Mammary microvascular endothelial cell (primary cell): ENCODE measurements at places on chromosomes 5 and 9. TPM values are rescaled to one million over a fixed set of nuclear protein-coding genes. Genes with fewer than 3 reads are reported as not detected.

The ZBTB26 gene
- 1.2 and 1.8 TPM in 2 replicates for total RNA-seq

The ZFP37 gene
- total RNA-seq: 0.60 and 0.89 TPM in 2 replicates

The IL3 gene
- not detected in 2 replicates for total RNA-seq

The TOR1A gene
- 62.6 and 68.3 TPM in 2 replicates for total RNA-seq

The SPINK6 gene
- total RNA-seq: not detected in 2 replicates

The PRLR gene
- total RNA-seq: not detected in 2 replicates

The ADGRD2 gene
- not detected in 2 replicates for total RNA-seq

The S1PR3 gene
- total RNA-seq: 25.5 and 25.9 TPM in 2 replicates

The SLC6A19 gene
- total RNA-seq: not detected in 2 replicates

The IFNA14 gene
- not detected in 2 replicates for total RNA-seq

The FAM221B gene
- not detected in 2 replicates for total RNA-seq
